NCI-H1694 (cell line): ENCODE measurements at places on chromosomes 11 and 22.

- no peak for DNase-seq
These were observed 6.3 kb upstream of the SH3BP1 start for GRCh38 chr22:37633089-37633624.

- no peak for DNase-seq
These were observed 80.7 kb downstream of the ARHGAP20 start for GRCh38 chr11:110631551-110631950.

- DNase-seq: no peak
These were observed 33.8 kb upstream of the PPARA start for GRCh38 chr22:46116491-46116958.

DNA sequence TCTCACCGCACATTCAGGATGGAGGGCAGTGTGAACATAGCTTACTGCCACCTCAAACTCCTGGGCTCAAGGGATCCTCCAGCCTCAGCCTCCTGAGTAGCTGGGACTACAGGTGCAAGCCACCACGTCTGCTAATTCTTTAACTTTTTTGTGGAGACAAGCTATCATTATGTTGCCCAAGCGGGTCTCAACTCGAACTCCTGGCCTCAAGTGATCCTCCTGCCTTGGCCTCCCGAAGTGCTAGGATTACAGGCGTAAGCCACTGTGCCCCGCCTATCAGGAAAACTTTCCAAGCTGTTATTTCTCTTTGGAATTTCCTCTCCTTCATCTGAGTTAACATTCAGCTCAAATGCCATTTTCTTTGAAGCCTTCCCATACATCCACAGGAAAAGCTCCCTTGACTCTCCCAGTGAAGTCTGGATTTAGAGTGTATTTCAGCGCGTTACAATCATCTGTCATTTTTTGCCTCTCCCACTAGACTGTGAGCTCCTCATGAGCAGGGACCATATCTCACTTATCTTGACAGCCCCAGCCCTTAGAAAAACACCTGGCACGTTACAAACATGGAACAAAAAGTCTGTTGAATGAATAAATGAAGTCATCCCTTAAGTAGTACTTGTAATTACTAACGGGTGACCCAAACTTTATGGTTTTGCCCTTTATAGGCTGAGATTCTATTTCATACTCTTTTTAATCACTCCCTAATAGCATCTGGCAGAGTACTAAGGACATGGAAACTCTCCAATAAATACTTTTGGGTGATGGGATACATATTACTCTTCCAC, 2.2 kb downstream of the MRTFA start:
- DNase-seq: no peak

- DNase-seq: no peak
These were observed 223.9 kb downstream of the CNTN5 start for GRCh38 chr11:99244613-99245012.

GRCh38 chr11:113555071-113555619, 79.9 kb upstream of the DRD2 start:
- no peak for DNase-seq

GRCh38 chr11:122979815-122980595, 1.6 kb downstream of the BSX start:
- DNase-seq: no peak

DNA sequence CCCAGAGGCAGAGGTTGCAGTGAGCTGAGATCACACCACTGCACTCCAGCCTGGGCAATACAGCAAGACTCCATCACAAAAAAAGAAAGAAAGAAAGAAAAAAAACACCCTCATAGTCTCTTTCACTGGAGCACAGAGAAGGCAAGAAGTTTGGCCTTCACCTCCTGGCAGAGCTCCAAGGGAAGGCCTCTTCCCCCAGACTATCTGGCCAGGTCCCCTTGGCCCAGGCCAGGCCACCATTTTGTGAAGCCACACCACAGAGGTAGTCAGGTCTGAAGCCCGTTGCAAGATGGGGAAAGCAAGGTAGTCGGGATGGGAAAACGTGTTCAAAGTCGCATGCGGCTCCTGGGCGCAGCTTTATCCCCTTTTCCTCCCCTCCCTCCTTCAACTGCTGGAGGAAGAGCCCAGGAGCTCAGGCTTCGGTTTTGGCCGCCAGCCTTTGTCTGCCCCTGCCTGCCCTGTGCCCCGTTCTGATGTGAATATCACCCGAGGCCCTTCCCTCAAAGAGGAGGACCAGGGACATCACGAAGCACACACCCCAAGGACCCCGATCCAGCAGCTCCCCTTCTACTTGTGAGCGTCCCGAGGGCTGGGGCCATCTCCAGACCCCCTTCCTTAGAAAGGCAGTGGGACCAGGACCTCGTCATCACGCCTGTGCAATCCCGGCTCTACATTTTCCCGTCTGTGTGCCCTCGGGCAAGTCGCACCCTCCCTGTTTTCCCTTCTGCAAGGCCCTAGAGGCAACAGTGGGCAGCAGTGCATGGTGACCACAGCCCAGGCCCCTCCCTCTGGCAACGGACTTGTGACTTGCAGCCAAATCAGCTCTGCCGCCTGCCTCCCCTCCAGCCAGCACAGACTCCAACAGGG, 17.7 kb downstream of the CABP7 start:
- no peak for DNase-seq

DNA sequence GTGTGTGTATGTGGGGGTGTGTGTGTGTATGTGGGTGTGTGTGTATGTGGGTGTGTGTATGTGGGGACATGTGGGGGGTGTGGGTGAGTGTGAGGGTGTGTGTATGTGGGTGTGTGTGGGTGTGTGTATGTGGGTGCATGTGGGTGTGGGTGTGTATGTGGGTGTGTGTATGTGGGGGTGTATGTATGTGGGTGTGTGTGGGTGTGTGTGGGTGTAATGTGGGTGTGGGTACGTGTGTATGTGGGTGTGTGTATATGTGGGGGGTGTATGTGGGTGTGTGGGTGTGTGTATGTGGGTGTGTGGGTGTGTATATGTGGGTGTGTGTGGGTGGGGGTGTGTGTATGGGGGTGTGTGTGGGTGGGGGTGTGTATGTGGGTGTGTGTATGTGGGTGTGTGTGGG, 106.7 kb downstream of the SPATA19 start:
- no peak for DNase-seq

DNA sequence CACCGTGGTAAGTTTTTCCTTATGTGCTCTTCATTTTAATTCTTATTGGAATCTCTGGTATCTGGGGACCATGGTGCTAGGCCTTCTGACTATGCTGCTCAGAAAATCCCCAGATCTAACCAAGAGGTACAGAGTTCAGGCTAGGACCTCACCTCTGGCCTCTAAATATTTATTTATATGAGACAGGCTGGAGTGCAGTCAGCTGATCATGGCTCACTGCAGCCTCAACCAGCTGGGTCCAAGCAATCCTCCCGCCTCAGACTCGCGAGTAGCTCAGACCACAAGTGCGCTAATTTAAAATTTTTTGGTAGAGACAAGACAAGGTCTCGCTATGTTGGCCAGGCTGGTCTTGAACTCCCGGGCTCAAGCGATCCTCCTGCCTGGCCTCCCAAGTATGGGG, 38.4 kb downstream of the PKNOX2 start:
- no peak for DNase-seq
